ENCODE measurements at places on chromosomes 4 and X.

- DNase-seq, result no peak
These were observed 23.4 kb upstream of the ENPEP start for GRCh38 chr4:110452546-110452945.

- DNase-seq, result no peak
These were observed 9.1 kb downstream of the NSG1 start for GRCh38 chr4:4395849-4396627.

- no peak for DNase-seq
These were observed 24.9 kb downstream of the DOCK11 start for GRCh38 chrX:118520216-118521206.

GRCh38 chr4:182904211-182904761, 12.9 kb downstream of the DCTD start:
- no peak for DNase-seq

DNA sequence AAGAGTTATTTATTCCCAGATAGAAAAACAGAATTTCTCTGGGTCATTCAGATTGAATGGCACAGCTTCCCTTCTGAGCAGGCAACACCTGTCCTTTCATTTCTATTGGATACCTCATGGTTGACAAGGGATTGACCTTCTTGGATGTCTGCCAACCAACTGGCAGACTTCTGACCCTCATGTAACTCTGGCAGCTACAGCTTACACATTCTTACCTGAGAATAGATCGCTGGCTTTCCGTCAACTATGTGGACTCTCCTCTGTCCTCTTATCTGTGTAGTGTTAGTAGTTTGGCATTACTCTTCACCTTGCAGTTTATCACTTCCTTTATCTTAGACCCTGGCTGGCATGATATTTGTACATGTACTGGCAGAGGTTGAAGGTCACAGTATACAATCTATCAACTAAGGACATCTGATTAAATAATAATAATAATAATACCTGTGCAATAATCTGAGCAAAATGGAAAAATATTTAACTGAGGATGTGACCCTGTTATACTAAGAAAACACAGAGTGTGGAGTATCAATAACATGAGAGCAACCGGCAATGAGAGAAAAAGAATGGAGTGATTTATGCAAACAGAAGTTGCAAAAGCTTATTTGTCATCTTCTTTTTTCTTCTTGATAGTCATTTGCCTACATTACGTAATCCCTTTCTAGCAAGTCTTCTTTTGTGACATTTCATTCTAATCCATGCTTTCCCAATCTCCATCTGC, 1118.2 kb downstream of the ARAP2 start:
- no peak for DNase-seq

- DNase-seq, result no peak
These were observed 607 bp upstream of the SCOC start for GRCh38 chr4:140372751-140373327.

GRCh38 chr4:6753103-6753560, 29.4 kb upstream of the KIAA0232 start:
- DNase-seq, result no peak

DNA sequence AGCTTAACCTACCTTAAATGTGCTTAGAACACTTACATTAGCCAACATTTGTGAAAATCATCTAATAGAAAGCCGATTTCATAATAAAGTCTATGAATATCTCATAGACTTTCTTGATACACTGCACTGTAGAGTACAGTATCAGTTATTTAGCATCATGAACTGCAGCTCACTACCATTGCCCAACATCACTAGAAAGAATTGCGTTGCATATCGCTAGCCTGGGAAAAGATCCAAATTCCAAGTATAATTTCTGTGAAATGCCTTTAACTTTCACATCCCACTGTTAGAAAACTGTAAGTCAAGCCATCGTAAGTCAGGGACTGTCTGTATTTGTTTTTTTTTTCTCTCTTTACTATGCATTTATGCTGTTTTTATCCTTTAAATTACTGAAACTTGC, 918.6 kb upstream of the PABPC4L start:
- DNase-seq, result no peak

GRCh38 chr4:6379767-6380745, 92.4 kb downstream of the PPP2R2C start:
- no peak for DNase-seq

DNA sequence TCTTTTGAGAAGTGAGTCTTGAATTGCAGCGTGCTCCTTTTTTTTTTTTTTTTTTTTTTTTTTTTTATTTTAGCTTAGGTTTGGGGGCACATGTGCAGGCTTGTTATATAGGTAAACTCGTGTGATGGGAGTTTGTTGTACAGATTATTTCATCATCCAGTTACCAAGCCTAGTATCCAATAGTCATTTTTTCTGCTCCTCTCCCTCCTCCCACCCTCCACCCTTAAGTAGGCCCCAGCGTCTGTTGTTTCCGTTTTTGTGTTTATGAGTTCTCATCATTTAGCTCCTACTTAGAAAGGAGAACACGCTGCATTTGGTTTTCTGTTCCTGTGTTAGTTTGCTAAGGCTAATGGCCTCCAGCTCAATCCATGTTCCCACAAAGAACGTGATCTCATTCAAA, 81.3 kb upstream of the TSPAN5 start:
- no peak for DNase-seq

- DNase-seq, result no peak
These were observed 58.5 kb downstream of the ASMT start for GRCh38 chrX:1673337-1673736.

DNA sequence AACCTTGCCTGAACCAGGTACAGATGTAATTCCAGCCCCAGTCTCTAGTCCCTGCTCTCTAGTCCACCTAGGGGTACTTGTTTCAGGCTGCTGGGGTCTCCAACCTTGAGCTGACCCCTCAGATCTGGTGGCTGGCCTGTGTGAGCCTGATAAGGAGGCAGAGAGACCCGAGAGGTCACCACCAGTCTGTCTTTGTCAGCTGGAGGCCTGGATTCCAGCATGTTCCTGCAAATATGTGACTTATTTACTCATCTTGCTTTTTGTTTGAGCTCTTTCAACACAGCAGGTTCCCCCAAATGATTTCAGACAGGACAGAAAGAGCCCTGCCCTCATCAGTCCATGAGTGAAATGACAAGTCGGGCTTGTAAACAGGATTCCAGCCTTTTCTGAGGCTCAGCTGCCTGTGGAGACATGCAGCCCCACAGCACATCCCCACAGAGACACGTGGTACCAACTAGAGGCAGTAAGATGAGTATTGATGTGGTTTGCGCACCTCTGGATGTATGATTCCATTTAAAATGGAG, 37.5 kb upstream of the STK26 start:
- no peak for DNase-seq

DNA sequence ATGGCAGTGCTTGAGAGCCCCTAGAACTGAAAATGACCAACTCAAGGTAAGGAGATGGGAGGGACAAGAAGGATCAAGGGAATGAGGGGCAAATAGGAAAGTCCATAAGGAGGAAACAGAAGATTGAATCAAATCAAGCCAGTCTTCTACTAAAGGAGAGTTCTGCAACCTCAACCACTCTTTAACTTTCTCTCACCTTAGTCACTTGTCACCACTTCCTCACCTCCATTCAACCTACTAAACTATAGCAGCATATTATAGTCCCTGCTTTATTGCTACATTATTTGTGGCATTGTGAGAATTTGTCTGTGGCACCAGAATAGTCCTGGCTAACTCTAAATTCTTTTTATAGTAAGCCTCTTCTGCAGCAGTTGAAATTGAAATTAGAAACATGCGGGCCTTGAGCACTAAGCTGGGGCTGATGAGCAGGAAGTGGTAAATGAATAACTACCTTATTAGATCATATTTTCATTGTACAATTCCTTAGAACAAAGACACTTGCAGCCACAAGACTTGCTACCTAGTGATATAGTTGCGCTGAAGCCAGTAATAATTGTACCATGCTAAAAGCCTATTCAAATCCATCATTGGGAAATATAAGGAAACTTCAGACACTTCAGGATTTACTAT, 336.9 kb downstream of the ZNF674 start:
- DNase-seq, result no peak
